Activated naive CD4-positive, alpha-beta T cell treated with anti-CD3 and anti-CD28 coated beads for 36 hours (primary cell): ENCODE measurements at places on chromosomes 11 and 22. TPM values are rescaled to one million over a fixed set of nuclear protein-coding genes. Genes with fewer than 3 reads are reported as not detected.

CELSR1 gene
- total RNA-seq: 0.25 TPM

TIGD3 gene
- total RNA-seq: 0.32 TPM

DNA sequence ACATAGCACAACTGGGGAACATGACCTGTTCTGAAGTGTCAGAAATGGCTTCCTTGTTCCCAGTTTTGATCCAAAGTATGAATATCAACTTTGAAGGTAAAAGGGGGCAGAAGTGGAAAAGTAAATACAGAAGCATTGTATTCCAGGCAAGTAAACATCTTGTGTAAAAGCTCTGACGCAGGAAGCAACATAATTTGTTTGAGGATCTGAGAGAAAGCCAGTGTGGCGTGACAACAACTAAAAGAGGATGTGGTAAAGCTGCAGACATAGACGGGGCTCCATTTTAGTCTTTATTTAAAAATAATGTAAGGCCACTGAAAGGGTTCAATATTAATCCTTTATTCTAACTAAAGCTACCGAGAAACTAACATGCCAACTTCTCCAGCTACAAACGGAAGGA lies 310.2 kb downstream of the DLG2 start:
- no peak for DNase-seq

DNA sequence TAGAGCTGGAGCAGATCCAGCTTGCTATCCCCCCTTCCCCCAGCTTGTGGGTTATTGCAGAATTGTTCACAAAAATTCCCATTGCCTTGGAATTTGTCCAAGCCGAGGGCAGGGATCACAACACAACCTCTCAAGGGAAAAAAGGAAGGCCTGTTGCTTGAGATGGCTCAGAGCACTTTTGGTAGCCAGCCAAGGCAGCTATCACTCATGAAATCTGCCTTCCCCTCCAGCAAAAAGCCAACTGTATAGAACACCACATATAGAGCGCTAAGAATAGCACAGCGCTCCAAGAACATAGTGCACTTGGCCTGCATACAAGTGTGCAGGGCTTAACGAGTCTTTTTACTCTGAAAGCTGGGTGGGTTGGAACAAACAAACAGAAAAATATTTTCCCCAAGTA lies 46.2 kb downstream of the FAM83F start:
- DNase-seq: no peak

GRCh38 chr11:115670538-115671205 lies 166.5 kb upstream of the CADM1 start:
- DNase-seq: no peak

POU2AF3 gene
- not detected for total RNA-seq

- DNase-seq: peak; percentile 35
Measured at GRCh38 chr11:128515826-128516778, 71.3 kb downstream of the ETS1 start.

DNA sequence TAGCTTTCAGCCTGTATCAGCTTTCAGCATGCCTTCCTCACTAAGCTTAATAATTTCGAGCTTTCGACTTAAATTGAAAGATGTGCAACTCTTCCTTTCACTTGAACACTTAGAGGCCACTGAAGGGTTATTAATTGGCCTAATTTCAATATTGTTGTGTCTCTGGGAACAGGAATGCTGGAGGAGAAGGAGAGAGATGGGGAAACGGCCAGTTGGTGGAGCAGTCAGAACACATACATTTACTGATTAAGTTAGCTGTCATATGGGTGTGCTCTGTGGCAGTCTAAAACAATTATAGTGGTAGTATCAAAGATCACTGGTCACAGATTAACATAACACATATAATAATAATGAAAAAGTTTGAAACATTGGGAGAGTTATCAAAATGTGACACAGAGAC lies 106.2 kb downstream of the LRRC32 start:
- DNase-seq: no peak

- no peak for DNase-seq
Measured at GRCh38 chr11:45021001-45021400, 70.3 kb upstream of the TP53I11 start.

DNA sequence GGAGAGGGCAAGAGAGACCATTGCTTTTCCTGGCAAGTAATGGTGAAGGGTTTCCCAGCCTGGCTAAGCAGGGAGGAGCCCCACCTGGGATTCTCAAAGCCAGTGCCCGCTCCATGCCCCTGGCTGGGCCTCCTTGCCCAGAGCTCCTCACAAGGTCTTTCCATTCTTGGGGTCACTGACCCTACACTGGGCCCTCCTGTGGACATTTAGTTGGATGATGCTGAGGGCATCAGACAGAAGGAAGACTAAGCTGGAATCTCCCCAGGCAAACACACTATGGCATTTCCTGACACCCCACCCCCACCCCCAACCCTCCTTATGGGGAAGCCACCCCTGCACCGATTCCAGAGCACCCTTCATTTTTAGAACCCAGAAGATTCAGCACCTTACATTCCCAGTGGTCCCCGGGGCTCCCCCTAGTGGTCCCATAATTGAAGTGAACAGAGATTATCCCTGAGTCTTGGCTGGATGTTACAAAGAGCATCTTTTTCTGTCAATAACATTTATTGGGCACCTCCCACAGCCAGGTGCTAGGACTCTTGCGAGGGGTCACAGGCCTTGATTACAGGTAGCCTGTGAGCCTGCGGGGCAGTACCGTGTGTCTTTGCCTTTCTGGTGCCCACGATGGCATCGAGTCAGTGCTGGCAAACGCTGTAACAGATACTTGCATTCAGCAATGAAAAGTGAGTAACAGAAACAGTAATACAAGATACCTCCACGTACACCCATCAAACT lies 548.5 kb downstream of the BUD13 start:
- DNase-seq: peak; percentile 59

GAB4 gene
- not detected for total RNA-seq

GRCh38 chr11:31424652-31425051 lies 55.0 kb downstream of the DNAJC24 start:
- no peak for DNase-seq

DNA sequence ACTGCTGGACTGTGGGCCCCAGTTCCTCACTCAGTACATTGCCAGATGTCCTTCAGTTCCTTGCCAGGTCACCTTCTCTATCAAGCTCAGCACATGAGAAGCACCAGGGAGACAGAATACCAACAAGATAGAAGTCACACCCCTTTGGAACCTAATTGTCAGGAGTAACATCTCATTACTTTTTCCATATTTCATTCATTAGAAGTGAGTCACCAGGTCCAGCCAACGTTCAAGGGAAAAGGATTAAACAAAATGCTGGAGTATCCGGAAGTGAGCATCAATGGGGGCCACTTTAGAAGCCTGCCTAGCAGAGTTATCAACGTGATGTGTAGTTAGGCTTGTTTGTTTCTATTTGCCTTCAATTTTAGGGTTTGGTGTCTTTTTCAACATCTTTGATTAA lies 569.3 kb downstream of the MIAT start:
- DNase-seq: no peak

GRCh38 chr11:1992111-1992510 lies 5.5 kb downstream of the H19 start:
- DNase-seq: no peak

- no peak for DNase-seq
Measured at GRCh38 chr11:8354622-8355415, 91.1 kb upstream of the LMO1 start.

DNA sequence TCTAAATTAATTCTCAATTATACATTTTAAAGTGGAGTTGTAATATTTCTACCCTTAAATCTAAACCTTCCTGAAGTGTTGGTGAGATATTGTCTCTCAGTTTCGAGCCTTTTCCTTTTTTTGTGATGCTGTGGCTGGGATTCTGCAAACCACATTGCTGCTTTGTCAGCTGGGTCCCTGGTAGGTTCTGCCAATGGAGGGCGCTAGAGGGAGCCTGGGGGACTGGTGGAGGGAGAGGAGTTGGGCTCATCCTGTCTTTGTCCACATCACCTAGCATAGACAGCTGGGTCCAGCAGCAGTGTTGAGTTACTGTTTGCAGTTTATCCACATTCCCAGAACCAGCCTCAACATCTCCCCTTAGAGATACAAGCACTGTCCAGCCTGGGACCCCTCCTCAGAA lies 41.0 kb downstream of the TRAF6 start:
- peak; percentile 55 for DNase-seq

DNA sequence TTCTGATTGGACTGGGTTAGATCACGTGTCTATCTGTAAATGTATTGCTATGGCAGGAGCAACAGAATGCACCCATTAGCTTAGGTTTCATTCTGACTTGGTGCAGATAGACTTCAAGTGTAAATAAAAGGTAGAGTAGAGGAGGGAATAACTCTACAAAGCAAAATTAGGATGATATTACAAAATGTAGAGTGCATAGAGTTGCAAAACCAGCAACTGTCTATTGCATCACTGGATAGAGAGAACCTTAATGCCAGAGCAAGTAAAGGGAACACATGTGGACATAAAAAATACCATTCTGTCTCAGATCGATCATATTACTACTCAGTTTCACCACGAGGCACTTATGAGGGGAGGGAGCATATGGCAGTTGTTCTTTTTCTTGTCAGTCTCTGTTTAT lies 22.0 kb upstream of the CAT start:
- no peak for DNase-seq

DNAJB7 gene
- not detected for total RNA-seq

MAPK11 gene
- total RNA-seq: 17.5 TPM

DNA sequence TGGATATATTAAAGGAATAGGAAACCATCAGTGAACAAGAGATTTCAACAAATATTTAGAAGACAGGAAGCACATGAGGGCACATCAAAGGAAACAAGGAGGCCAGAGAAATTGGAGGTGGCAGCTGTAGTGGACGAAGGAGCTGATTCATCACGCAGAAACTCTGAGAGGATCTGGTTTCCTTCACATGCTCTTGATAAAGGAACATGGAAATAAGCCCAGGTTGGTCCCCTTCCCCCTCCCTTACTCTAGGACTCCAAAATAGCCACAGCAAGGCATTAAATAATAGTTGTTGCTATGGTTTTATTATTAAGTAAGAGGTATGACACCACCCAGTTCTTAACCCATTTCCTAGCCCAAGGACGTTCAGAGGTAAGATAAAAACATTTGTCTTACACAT lies 11.3 kb downstream of the IZUMO1R start:
- DNase-seq: no peak

DNA sequence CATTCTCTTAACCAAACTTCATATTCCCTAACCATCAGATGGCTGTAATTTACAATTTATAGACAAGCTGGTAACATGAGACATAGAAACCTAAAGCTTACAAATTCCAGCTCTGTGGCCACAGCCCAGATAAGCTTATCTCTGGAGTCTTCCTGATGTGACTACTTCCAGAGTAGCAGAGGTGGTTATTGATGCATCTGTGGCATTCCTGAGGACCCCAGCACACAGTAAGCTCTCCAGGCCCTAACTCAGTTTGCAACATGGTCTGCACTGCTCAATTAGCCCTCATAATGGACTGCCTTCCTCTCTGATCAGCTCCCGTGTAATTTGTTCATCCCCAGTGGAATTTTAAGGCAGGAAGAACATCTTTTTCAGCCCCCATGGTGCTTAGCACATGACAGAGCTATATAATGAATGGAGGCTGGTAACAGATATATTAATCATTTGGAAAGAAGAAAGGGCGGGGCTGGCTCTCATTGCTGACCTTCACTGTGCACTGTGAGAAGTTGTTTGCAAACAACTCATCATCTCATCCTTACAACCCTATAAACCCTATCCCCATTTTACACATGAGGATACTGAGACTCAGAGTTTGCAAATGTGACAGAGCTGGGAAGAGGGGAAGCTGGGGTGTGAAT lies 30.1 kb upstream of the KCNJ11 start:
- no peak for DNase-seq

- no peak for DNase-seq
Measured at GRCh38 chr11:80451105-80451504, 1010.3 kb upstream of the TENM4 start.

DNA sequence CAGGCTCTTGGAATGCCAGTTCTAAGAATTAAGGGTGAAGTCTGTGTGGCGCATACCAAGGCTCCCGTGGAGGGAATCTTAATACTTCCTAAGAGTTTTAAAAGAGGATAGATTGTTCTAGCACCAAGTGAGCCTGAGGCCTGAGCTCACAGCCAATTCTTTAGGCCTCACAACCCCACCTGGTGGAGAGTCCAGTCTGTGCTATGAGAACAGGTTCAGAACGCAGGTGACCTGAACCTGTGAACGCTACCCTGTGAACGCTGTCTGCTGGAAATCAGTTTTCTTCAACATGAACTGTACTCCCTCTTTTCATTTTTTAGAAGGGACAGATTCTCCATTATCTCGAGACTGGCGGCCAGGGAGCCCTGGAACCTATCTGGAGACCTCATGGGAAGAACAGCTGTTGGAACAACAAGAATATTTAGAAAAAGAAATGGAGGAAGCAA lies 43.2 kb upstream of the DLAT start:
- DNase-seq: peak; percentile 85

GRCh38 chr11:27650988-27651387 lies 49.3 kb downstream of the BDNF start:
- no peak for DNase-seq

- DNase-seq: no peak
Measured at GRCh38 chr11:26297189-26297975, 34.5 kb upstream of the ANO3 start.

DNA sequence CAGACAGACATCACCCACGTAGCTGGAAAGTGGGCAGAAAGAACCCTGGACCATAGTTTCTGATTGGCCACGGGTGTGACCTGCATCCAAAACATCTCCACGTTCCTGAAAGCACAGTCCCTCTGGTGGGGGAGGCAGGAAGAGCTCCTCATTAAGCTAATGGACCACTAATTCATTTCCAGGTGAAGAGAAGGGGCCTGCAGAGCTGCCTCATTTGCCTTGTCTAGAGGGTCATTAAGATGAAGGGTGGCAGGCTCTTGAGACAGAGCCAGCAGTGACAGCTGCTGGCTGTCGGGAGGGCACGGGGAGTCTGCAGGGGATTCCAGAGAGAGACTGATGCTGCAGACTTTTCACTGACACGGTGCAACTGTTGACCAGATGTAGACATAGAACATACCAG lies 149.6 kb upstream of the OPCML start:
- DNase-seq: no peak

DNA sequence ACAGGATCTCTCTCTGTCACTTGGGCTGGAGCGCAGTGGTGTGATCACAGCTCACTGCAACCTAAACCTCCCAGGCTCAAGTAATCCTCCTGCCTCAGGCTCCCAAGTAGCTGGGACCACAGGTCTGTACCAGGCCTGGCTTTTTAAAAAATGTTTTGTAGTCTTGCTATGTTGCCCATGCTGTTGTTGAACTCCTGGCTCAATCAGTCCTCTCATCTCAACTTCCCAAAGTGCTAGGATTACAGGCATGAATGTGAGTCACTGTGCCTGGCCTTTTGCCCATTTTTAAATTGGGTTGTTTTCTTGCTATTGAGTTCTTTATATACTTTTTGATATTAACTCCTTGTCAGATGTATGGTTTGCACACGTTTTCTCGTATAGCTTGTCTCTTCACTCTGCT lies 33.0 kb upstream of the PITPNB start:
- no peak for DNase-seq

OR2AG1 gene
- total RNA-seq: not detected

KDELR3 gene
- total RNA-seq: 0.77 TPM

GRCh38 chr11:126136507-126136906 lies 73.8 kb upstream of the CDON start:
- no peak for DNase-seq

DNA sequence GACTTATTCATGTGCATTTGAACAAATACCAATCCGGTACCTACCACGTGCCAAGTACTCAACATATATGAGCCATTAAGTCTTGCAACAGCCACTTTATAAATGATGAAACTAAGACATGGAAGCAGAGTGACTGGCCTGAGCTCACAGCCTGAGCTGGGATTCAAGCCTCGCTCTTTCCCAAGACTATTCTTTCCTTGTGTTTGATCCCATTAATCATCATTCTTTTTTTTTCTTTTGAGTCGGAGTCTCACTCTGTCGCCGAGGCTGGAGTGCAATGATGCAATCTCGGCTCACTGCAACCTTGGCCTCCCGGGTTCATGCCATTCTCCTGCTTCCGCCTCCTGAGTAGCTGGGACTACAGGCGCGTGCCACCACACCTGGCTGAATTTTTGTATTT lies 119.3 kb downstream of the ABTB2 start:
- DNase-seq: no peak
